Smooth muscle cell of bladder (primary cell): ENCODE measurements at places on chromosomes 7 and 10. TPM values are rescaled to one million over a fixed set of nuclear protein-coding genes. Genes with fewer than 3 reads are reported as not detected.

Gene CYP26A1
- total RNA-seq, result 0.09 and 0.14 TPM in 2 replicates

Gene NOC3L
- total RNA-seq, result 19.3 and 26.3 TPM in 2 replicates

Gene PTPN20
- 0.14 and 1.5 TPM in 2 replicates for total RNA-seq

Gene MLXIPL
- 0.37 and 0.57 TPM in 2 replicates for total RNA-seq

Gene FRMD4A
- 8.8 and 10.7 TPM in 2 replicates for total RNA-seq

Gene SMKR1
- total RNA-seq, result 0.09 and 0.43 TPM in 2 replicates

Gene UROS
- total RNA-seq, result 71.5 and 71.7 TPM in 2 replicates

Gene TMEM229A
- total RNA-seq, result not detected in 2 replicates

Gene CCDC146
- total RNA-seq, result 1.6 and 3.1 TPM in 2 replicates

Gene BEND7
- 5.0 and 5.1 TPM in 2 replicates for total RNA-seq

Gene MALSU1
- total RNA-seq, result 76.7 and 87.2 TPM in 2 replicates

Gene NDUFB8
- 213 and 262 TPM in 2 replicates for total RNA-seq

Gene NPY
- not detected in 2 replicates for total RNA-seq

Gene ASZ1
- not detected in 2 replicates for total RNA-seq

Gene STEAP4
- total RNA-seq, result 0.71 and 4.6 TPM in 2 replicates

Gene CYTH3
- 19.5 and 32.1 TPM in 2 replicates for total RNA-seq

Gene VWDE
- 0.09 TPM in 1 of 2 replicates, not detected in the other for total RNA-seq

Gene RHOBTB1
- total RNA-seq, result 34.4 and 45.8 TPM in 2 replicates

Gene RARRES2
- 46.9 and 66.8 TPM in 2 replicates for total RNA-seq

Gene PDE6C
- total RNA-seq, result not detected in 2 replicates

Gene OR6B1
- total RNA-seq, result not detected in 2 replicates

Gene NAT16
- total RNA-seq, result not detected in 2 replicates

Gene COL1A2
- 4,803 and 7,669 TPM in 2 replicates for total RNA-seq

Gene INHBA
- 30.6 and 38.9 TPM in 2 replicates for total RNA-seq

Gene SLC26A3
- not detected in 2 replicates for total RNA-seq

Gene LEP
- total RNA-seq, result 0.09 TPM in 1 of 2 replicates, not detected in the other

Gene HTR5A
- total RNA-seq, result not detected in 2 replicates

Gene COL17A1
- 0.43 and 0.74 TPM in 2 replicates for total RNA-seq

Gene NPSR1
- total RNA-seq, result not detected in 2 replicates

Gene TMEM225B
- 0.46 and 1.1 TPM in 2 replicates for total RNA-seq

Gene SEMA3E
- 2.0 and 4.9 TPM in 2 replicates for total RNA-seq

Gene ZNF804B
- total RNA-seq, result not detected in 2 replicates

Gene ABCC2
- 1.6 and 2.4 TPM in 2 replicates for total RNA-seq

Gene HMX2
- total RNA-seq, result not detected in 2 replicates

Gene CACNB2
- total RNA-seq, result 6.7 and 9.0 TPM in 2 replicates

Gene ATXN7L1
- total RNA-seq, result 5.3 and 5.5 TPM in 2 replicates

Gene MUC12
- total RNA-seq, result 0.57 and 0.92 TPM in 2 replicates

Gene GPC2
- total RNA-seq, result 0.85 and 1.1 TPM in 2 replicates

Gene GPR37
- total RNA-seq, result 3.3 and 3.8 TPM in 2 replicates

Gene STAG3
- total RNA-seq, result 0.28 TPM in 2 replicates

Gene SFRP5
- not detected in 2 replicates for total RNA-seq

Gene SAP25
- total RNA-seq, result not detected in 2 replicates

Gene DYDC2
- total RNA-seq, result not detected in 2 replicates

Gene SP4
- total RNA-seq, result 4.0 and 4.9 TPM in 2 replicates

Gene ARL5B
- total RNA-seq, result 9.7 and 10.5 TPM in 2 replicates
